ENCODE measurements at places on chromosomes 13 and 19.

GRCh38 chr19:38224014-38224862 lies at the start of gene DPF1:
Gene DPF1 (minus strand): TSS chr19:38224222. CDS start chr19:38224142, 80 bp downstream.
- DNase-seq: no peak

- DNase-seq: no peak
These were observed 224.7 kb downstream of the ZIC5 start for GRCh38 chr13:99746637-99747402.

DNA sequence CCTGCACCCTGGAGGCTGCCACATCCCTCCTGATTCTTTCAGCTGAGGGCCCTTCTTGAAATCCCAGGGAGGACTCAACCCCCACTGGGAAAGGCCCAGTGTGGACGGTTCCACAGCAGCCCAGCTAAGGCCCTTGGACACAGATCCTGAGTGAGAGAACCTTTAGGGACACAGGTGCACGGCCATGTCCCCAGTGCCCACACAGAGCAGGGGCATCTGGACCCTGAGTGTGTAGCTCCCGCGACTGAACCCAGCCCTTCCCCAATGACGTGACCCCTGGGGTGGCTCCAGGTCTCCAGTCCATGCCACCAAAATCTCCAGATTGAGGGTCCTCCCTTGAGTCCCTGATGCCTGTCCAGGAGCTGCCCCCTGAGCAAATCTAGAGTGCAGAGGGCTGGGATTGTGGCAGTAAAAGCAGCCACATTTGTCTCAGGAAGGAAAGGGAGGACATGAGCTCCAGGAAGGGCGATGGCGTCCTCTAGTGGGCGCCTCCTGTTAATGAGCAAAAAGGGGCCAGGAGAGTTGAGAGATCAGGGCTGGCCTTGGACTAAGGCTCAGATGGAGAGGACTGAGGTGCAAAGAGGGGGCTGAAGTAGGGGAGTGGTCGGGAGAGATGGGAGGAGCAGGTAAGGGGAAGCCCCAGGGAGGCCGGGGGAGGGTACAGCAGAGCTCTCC lies 6.9 kb upstream of the CEACAM5 start:
- DNase-seq: no peak

GRCh38 chr19:1250437-1251260 lies 2.3 kb downstream of the MIDN start:
- no peak for DNase-seq

DNA sequence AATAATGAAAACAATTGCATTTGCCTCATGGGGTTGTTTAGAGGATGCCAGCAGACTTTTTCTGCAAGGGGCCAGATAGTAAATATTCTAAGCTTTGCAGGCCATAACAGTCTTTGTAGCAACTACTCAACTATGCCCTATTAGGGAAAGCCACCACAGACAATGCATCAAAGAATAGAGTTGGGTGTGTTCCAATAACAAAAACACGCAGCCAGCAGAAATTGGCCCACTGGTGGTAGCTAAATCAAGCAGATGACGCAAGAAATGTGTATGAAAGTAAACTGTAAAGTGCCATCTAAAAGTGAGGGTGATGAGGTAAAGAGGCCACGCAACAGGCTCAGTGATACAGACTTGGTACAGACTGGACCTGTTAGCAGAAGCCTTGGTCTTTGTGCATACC lies 75.2 kb upstream of the SIAH3 start:
- DNase-seq: no peak

DNA sequence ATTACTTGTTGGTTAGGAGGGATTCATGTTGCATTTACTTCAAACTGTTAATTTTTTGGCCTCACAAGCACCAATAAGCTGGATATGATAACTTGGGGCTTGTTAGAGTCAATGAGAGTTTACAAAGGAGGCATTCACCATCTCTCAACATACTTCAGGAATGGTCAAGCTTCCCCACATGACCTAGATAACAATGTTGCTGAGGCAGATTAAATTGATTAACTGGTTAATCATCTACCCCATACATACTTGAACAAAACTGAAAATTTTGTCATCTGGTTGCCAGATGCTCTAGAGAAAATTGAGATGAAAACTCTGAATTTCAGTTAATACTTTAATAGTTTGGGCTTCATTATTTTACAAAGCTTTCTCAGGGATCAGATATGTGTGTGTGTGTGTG lies 43.0 kb upstream of the UBL3 start:
- DNase-seq: no peak

- DNase-seq: no peak
These were observed 42.0 kb downstream of the KLF2 start for GRCh38 chr19:16366433-16367260.

- DNase-seq: no peak
These were observed 11.2 kb upstream of the CEACAM21 start for GRCh38 chr19:41564515-41565378.

- DNase-seq: no peak
These were observed 1397.3 kb upstream of the MIR17HG start for GRCh38 chr13:89950225-89950624.
